Epithelial cell of esophagus (primary cell): ENCODE measurements at places on chromosomes 1 and 21.

GRCh38 chr1:14403961-14404645 lies 194.4 kb upstream of the KAZN start:
- DNase-seq, result no peak

DNA sequence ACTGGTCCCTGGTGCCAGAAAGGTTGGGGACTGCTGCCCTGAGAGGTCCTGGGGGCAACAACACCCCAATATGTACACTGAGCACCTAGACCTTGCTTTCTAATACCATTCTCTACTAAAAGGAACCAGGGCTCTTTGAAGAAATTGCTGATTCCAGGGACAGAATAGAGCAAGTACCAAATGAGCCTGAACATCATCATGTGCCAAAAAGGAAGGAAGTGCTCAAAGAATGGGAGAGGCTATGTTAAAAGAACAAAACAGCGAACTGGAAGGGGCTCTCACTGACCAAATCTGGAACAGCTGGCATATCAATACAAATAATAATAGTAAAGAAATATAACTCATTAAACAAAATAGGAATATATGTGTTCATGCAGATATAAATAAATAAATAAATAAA lies 50.8 kb downstream of the PIK3R3 start:
- no peak for DNase-seq

DNA sequence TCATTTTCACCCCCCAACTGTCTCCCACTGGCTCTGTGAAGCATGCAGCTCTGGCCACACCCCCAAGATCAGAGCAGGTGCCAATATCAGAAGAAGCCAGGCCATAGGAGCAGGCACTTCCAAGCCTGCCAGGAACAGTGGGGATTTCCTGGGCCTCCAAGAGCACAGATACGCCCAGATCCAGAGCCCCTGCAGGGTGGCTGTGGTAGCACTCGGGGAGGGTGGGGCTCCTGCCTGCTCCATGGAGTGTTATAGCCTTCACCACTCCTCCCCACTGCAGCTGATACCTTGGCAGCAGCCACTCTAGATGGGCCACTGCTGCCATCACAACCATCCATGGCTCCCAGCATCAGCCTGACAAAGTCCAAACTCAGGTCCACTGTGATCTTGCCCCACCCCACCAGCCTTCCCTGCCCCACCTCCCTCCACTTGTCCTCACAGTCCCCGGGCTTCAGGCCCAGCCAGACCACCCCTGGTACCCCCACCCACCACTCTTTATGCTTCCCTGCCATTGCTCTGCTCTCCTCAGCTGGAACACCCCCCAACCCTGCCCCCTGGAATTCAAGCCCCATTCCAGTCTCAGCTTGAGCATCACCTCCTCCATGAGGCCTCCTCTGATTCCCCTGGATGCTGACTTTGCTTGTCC lies 448.3 kb downstream of the MATN1 start:
- DNase-seq, result no peak

DNA sequence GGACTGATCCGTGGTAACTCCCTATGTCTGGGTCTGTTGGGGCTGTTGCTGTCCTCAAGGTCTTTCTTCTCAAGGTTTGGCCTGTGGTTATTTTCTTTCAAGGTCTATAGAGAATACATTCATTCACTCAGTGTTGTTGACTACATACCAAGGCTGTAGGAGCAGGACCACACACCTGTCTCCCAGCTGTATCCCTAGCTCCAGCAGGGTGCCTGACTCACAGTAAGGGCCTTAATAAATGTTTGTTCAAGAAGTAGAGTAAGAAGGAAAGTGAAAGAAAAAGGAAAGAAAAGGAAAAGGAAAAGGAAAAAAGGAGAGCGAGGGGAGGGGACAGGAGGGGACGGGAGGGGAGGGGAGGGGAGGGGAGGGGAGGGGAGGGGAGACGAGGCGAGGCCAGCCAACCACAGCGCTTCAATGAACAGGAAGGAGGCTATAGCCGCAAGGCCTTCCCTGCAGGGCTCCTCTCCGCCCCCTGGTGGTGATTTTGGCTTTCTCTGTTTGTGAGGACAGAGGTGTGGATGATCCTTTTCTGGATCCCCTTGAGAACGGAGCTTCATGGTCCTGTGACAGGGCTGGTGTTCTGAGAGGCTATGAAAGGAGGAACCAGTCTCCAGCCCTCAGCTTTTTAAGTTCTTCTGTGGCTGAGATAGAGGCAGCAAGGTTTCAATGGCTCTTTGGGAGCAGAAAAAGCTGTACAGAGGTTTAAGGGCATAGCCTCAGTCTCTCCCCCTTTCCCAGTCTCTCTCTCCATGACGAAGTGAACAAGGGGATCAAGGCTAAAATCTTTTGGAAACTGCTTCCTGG lies 30.6 kb upstream of the LCE5A start:
- DNase-seq, result peak; percentile 29

GRCh38 chr1:25679171-25679570 lies 62.6 kb downstream of the MAN1C1 start:
- no peak for DNase-seq

DNA sequence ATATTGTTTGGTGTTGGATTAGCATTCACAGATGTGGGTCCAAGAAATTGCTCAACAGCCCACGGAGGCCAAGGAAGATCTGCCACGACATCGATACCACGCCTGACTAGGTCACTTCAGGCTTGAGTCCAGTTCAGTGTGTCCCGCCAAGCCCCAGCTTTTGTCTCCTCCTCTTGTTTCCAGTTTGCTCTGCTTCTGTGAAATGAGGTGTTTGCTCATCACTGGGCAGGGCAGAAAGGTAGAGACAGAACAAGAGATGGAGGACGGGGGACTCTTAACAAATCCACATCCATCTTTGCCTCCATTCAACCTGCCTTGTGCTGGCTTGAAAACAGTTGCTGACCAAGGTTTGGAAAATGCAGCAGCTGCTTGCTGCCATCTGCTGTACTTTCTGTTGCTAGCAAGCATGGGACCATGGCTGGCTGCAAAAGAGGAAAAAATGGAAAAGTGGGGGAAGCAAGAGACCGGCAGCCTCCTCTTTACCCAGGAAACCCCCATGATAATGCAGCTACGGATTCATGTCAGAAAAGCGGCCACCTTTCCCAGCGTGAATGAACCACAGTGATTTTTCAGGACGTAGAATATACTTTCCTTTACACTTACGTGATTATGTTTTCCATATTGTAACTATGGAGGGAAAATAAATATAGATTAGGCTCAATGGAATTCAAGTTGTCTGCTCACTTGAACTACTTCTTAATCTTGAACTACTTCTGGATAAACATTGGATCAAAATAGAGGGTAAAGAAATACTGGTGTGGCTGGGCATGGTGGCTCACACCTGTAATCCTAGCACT lies 80.2 kb upstream of the GREM2 start:
- peak; percentile 31 for DNase-seq

DNA sequence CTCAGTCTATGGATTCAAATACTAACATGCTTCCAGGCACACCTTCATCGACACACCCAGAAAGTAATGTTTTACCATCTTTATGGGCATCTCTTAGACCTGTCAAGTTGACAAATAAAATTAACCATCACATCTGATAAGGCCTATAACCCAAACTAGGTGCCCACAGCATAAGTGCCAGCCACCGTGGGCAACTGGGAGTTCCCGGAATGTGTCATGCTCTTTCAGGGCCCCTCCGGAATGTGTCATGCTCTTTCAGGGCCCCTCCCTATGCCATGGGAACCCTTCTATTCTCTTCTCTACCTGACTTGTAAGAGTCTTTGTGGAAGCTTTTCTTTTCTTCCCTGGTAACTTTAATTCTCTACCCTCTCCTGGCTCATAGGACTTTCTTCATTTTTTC lies 26.6 kb downstream of the KRTAP24-1 start:
- DNase-seq, result peak; percentile 68

DNA sequence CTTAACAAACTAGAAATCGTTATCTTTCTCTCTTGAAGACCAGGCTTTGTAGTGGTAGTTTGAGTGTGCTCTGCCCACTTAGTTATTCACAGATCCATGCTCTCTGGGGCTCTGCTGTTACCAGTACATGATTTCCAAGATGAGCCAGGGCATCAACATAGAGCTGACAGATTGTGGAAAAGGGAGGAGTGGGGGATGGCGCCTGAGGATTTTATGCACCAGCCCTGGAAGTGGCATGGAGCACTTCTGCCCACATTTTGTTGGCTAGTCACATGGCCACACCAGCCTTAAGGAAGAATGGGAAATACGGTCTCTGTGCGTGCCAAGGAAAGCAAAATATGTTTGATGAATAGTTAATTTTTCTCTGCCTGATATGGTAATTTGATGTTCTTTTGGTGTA lies 18.2 kb downstream of the TSNAX start:
- no peak for DNase-seq

DNA sequence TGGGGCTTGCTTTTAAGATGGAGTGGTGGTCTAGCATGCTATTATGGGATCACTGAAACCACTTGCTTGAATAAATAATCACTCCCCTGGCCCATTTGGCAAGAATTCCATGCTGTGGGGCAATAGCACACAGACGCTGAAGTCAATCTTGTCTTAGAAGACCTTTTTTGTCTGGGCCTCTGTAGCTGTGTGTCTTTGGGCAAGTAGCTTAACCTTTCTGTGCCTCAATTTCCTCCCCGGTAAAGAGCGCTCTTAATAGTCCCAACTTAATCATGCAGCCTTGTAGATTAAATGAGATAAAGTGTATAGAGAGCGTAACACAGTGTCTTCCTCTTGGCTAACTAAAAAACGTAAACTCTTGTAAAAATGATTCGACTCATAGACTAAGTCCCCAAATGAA lies 125.4 kb upstream of the IGSF21 start:
- no peak for DNase-seq

DNA sequence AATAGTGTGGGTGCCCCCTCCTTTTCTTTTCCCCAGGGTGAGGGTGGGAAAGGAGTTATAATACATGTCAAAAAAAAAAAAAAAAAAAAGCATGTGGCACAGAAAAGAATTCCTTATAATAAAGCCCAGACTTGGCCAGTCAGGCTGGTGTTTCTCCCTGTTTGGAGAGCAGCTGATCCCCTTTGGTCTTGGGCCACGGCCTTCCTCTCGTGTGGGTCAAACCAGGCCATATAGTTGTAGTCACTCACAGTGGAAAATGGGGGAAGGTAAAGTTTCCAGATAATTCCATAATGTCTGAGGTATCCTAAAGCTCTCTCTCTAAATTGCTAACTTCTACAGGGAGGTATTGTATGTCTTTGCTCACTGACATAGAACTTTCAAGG lies 22.0 kb downstream of the CLIC6 start:
- no peak for DNase-seq

DNA sequence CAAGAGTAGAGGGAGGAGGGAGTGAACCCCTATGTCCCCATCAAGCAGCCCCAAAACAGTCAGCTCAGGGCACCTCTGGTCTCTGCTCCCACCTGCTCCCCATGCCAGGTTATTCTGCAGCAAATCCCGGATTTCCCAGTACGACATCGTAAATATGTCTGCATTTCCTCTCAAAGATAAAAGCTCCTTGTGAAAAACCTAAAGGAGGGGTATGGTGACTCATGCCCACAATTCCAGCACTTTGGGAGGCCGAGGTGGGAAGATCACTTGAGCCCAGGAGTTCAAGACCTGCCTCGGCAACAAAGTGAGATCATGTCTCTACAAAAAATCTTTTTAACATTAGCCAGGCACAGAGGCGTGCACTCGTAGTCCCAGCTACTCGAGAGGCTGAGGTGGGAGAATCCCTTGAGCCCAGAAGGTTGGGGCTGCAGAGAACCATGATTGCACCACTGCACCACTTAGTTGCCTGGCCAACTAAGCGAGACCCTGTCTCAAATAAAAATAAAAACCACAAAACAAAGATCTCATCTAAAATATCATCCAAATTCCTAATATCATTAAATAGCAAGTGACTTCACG lies 7.1 kb downstream of the ACOT7 start:
- DNase-seq, result peak; percentile 60

- DNase-seq, result no peak
These were observed 14.0 kb upstream of the TRIM67 start for GRCh38 chr1:231147896-231148295.

DNA sequence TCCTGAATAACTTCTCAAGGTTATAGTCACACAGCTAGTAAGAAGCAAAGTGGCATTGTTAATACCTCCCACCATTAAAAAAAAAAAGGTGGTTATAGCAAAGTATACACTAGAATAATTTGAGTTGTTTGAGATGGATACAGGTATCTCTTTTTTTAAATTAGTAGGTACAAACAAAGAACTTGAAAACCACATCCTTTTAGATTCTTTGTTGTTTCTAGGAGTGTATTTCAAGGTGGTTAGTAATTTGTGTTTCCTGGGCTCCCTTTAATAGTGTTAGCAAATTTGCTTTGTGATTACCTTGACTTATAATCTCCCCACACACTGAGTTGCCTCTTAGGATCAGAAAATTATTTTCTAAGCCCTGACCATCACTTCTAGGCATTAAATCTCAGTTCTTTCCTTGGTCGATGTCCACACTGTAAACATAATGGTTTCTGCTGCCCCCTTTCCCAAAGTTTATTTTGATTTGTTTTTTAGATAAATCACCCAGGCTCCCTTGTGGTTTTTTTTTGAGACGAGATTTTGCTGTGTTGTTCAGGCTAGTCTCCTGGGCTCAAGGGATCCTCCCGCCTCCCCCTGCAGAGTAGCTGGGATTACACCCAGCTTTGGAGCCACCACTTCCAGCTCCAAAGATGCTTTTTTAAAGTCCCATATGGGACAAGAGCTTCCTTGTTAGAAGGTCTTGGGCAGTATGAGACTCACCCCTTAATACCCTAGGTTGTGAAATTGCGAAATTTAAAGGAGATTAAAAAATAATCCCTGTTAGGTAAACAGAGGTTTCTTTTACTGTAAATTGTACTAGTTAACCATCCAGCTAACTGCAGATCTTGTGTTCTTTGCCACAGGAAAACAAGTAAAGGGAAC lies 6.2 kb downstream of the AKIRIN1 start:
- DNase-seq, result no peak

DNA sequence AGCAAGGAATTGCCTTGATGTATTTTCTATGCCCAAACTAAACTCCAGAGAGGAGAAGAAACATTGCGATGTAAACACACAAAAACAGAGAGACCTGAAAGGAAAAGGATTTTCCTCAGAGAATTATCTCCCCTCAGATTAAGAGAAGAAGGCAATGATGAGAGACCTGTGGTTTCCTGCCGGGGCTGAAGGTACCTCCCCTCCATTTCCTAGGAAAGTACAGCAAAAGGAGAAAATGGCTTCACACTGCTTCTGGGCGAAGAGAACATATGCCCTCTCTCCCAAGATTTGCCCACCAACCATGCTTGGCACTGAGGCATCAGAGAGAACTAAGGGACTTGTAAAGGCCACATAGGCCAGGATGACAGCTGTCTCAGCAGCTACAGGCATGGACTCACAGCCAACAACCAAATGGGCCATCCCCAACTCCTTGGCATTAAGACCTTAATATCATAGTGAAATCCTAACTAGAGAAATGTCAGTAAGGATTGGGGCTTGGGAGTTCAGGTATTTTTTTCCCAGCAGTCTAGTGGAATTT lies 523.0 kb downstream of the PTPRC start:
- DNase-seq, result no peak

DNA sequence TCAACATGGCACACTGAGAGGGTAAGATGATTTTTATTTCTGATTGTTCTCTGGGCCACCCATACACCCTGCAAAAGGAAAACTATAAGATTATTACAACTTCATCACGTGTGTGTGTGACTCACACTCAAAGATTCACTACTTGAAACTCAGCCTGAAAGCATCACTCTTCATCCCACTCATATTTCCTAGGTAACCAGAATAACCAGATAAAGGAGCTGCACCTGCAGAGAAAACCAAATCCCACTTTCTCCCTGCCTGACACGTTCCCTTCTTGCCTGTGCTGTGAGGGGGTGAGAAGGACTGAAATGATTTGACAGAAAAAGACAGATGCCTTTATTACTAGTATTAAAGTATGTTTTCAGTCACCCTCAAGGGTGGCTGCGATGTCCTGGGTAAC lies 131.6 kb downstream of the TGFBR3 start:
- peak; percentile 62 for DNase-seq
